ENCODE measurements at places on chromosomes 6 and 20. TPM values are rescaled to one million over a fixed set of nuclear protein-coding genes. Genes with fewer than 3 reads are reported as not detected.

DNA sequence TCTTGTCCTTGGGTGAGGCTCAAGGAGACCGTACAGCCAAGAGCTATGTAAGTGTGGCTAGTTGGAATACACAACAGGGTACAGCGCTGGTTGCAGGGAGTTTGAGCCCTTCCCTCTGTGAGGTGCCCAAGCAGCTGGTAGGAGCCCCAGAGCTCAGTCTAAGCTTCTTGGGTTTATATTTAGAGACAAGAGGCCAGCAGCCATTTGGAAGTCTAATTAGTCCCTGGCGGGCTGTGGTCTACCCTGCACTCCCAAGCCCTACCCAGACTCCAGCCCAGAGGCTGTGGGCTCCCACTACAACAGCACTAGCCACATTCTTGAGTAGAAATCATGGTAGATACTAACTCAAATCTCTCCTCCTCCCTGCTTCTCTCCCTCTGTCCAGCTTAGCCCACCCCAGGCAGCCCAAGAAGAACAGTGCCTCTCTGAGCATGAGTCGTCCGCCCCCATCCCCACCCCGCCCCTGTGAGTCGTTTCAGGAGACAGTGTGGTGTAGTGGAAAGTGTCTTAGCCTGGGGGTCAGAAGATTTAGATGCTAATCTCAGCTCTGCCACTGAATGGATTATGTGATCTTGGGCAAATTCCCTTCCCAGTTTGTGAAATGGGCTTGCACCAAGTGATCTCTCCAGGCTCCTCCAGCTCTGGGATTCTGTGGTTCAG lies 37.8 kb downstream of the EIF2S2 start:
- DNase-seq: no peak

- no peak for DNase-seq
Measured at GRCh38 chr20:38128691-38129090, 36.4 kb downstream of the TGM2 start.

DNA sequence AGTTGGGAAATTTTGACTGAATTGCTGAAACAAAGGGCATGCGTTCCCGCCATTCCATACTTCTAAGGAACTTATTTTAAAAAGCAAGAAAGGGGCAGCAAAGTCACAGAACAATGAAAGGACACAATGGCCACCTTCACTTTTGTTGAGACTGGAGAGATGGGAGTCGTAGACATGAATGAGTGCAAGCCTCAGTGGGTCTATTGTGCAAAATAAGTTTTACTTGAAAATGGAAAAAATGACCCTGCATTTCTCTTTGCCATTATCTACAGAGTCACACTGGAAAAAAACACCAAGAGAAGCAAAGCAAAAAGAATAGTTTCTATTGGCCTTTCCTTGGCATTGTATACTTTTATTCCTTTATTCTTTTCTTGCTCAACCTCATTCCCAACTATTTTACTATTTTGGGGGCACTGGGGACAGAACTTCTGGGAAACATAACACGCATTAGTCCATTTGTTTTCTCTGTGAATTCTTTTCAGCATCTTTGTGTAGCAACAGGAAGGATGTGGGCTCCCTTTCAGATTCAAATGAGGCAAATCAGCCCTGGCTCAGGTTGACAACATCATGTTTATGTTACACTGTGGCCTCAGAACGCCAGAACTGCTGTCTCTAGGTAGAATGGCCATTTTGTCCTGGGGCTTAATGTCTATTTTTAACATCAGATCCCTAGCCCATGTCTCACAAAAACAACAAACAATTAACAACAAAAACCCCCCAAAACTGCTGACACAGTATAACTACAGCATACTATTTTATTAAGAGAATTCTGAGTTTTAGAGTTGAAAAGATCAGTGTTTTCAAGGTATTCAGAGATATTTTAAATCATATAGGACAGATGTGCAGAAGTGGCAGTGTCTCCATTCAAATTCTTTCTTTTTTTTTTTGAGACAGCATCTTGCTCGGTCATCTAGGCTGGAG lies 122.2 kb downstream of the FYN start:
- no peak for DNase-seq

Gene MLN
- total RNA-seq: not detected

Data from suprapubic skin (tissue), 4 donors.